ENCODE measurements at places on chromosomes 6 and 20.
A peak's percentile ranks its signal among the peaks of the same experiment; 100 is the strongest.

GRCh38 chr6:133632206-133632605 lies 256.7 kb upstream of the TCF21 start:
- DNase-seq: no peak

GRCh38 chr6:161057103-161058091 lies 65.8 kb downstream of the MAP3K4 start:
- DNase-seq: no peak

- no peak for DNase-seq
Measured at GRCh38 chr6:25248123-25248522, 31.1 kb upstream of the CARMIL1 start.

DNA sequence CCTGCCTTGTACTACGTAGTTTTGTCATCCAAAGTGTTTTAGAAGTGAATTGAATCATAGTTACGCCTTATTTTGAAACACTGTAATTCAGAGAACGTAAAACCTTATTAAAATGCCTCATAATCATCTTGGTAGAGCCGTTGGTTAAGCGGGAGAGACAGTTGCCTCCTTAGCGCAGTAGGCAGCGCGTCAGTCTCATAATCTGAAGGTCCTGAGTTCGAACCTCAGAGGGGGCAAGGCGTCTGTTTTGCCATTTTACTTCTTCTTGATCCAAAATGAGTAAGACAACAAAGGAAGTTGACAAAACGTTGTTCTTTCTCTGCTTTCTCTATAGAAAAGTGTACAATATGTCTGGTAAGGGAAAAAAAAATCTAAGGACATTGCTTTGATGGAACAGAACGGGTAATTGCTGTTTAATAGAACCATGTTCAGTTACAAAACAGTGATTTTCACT lies 20.7 kb upstream of the TRIM27 start:
- DNase-seq: peak; percentile 85

GRCh38 chr6:20655317-20655716 lies 121.1 kb downstream of the CDKAL1 start:
- DNase-seq: no peak

GRCh38 chr20:34388678-34389077 lies 25.6 kb downstream of the ITCH start:
- DNase-seq: no peak

DNA sequence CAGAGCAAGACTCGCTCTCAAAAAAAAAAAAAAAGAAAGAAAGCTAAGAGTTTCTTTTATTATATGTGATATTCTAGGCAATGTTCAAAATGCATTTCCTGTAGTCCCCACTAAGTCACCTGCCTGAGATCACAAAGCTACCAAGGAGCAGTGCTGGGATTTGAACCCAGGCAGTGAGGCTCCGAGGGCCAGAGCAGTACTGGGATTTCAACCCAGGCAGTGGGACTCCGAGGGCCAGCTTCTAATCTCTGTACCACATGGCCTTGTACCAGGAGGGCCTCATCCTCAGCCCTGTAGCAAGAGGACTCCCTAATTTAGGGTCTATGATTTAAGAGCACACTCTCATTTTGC lies 39.7 kb downstream of the ZMYND8 start:
- no peak for DNase-seq

DNA sequence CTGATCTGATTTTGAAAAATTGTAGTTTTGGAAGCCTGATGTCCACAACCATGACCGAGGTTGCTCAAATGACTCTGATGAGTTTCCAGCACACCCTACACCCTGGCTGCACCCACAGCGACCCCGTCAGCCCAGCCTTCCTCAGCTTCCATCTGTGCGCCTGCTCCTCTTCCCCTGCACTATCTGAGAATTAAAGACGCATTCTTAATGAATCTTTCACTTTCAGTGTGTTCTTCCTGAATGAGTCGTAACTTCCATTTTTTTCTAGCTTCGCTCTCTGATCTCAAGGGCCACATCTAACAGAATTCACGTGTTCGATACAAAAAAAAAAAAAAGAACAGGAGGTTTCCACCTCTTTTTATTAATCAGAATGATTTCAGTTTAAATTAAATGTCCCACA lies 21.3 kb upstream of the RREB1 start:
- peak; percentile 72 for DNase-seq

- DNase-seq: peak; percentile 46
Measured at GRCh38 chr20:63053432-63054102, 46.8 kb upstream of the BHLHE23 start.

DNA sequence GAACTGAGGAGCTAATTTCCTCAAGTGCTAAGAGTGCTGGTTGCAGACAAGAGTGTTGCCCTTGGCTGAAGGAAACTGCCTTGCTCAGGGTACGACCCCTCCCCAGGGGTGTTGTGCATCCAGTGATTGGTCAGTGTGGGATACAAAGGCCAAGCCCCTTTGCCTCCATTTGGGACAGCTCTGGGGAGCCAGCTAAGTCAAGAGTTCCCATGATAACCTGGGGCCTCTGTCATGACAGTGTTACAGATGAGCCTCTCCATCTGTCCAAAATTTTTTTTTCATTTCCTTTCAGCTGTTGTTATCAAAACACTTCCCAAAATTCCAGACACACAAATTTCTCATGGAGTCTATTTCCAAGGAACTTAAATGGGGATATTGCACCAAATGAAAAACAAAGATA lies 93.3 kb downstream of the HS3ST5 start:
- DNase-seq: no peak
